ENCODE measurements at places on chromosomes 11 and 22. TPM values are rescaled to one million over a fixed set of nuclear protein-coding genes. Genes with fewer than 3 reads are reported as not detected.

Gene CCDC87
- 0.25 TPM for total RNA-seq

Gene MAPK8IP1
- 4.4 TPM for total RNA-seq

Gene C1QTNF4
- total RNA-seq: not detected

Gene OMP
- not detected for total RNA-seq

Gene DENND6B
- total RNA-seq: 1.4 TPM

GRCh38 chr11:118060081-118060661 lies 16.7 kb upstream of the TMPRSS4 start:
- DNase-seq: peak; percentile 26

DNA sequence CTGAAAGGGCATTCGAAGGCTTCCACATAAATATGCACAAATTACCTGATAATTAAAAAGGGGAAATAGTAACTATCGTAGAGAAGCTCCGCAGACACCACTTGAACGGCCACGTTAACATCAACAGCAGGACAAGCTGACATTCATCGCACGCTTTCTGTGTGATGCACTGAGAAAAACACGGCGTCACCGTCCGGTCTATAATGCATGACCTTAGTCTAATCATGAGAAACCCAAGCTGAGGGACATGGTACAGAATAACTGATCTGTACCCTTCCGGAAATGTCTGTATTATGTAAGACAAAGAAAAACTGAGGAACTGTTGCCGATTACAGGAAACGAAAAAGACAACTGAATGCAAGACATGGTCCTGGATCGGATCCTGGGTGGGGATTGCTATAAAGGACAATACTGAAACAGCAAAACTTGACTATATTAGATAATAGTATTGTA lies 678 bp upstream of the RANGAP1 start:
- DNase-seq: no peak

DNA sequence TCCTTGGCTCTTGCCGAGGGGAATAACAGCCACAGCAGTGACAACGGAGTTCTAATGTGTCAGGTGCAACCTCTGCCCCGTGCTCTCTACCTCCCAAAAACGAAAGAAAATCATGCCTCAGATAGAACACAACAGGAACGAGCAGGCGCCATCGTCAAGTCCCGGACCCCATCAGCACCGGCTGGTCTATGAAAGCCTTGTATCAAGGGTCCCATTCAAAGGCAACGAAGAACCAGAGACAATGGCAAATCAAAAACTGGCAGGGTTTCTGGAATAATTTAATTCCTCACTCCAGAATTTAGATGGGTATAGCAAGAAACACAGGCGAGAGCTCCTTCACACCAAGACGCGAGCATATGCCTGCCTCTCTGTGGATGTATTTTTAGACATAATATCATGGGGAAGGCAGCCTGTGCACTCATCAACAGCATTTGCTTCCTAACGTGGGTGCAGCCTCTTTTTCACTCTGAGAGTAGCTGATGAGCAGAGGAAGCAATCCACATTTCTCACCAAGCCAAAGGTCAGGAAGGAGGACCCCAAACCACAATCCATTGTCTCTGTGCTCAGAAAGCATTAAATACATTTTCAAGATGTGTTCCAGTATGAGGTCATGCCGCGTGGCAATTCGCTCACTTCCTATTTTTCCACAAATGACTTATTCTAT lies 193.4 kb upstream of the BLID start:
- DNase-seq: no peak

DNA sequence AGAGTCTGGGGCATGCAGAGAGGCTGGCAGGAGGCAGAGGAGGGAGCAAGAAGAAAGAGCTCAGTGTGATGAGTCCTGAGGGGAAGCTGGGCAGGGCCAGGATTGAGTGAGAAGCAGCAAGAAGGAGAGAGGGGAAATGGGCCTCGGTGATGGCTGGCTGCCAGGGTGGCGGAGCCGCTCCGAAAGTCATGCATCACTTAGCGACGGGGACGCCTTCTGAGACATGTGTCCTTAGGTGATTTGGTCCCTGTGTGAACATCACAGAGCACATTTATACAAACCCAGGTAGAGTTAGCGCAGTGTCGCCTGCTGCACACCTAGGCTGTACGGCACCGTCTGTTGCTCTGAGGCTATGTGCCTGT lies 15.1 kb downstream of the TBC1D22A start:
- peak; percentile 70 for DNase-seq

Measured in left ventricle myocardium superior (tissue), 1 donor.